CD4-positive, alpha-beta T cell (primary cell): ENCODE measurements at places on chromosomes 1 and 21. TPM values are rescaled to one million over a fixed set of nuclear protein-coding genes. Genes with fewer than 3 reads are reported as not detected.

Gene GSTM5
- total RNA-seq, result 0.20 TPM

Gene FALEC
- not detected for total RNA-seq

Gene RIPPLY3
- not detected for total RNA-seq

- DNase-seq, result no peak
Measured at GRCh38 chr1:46220808-46221207, 17.7 kb downstream of the LURAP1 start.

GRCh38 chr1:22628698-22629444 is 7.6 kb upstream of the C1QA start:
- no peak for DNase-seq
